ENCODE measurements at places on chromosomes 6 and 20.

- DNase-seq = no peak
Measured at GRCh38 chr6:167579806-167580618, 246.7 kb upstream of the AFDN start.

- no peak for DNase-seq
Measured at GRCh38 chr6:41972826-41973225, 31.2 kb upstream of the CCND3 start.

DNA sequence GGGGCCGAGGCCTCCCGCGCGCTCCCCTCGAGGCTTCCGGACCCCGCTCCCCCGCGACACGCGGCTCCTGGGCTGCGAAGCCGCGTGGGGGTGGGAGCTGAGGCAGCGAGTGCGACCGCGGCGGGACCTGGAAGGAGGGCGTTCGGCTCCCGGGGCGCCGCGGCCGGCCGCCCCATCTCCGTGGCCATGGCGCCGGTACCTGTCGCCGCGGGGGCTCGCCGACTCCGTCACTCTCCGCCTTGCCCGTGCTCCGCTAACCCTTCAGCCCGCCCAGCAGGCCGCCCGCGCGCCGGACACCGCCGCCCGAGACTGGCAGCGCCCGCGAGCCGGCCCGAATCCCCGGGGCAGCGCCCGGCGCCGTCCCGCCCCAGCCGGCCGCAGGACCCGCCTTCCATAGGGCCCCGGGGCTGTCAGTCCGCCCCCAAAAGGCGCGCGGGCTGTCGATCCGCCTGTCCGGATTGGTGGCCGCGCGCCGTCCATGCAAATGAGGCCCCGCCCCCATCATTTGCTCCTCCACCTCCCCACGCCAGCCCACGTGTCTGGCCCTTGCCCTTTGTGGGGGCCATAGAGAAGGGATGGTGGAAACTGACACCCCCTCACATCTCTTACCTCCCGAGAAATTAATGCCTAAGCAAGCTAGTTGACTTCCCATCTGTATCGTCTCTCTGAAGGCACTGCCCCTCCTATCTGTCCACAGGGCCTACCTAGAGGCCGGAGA lies at the start of gene FKBP5:
TSS of gene FKBP5 (minus strand) at position 311 of the 718 bp plus-strand sequence. CDS start 46,091 bp downstream, outside the sequence.
- DNase-seq = peak; percentile 92

DNA sequence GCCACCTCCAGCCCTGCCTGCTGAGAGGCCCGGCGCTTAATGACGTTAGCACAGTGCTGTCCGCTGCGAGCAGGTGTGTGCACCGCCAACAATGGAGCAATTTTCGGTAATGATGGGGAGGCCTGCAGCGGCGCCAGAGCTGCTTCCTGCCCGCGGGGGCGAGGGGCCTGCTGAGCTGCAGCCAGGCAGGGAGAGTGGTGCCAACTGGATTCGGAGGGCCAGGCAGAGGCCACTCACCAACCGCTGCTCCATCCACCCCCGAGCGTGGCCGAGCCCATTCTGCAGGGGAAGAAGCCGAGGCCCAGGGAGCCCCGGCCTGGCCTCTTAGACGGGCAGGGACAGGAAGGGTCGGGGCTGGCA lies 9.6 kb downstream of the HRH3 start:
- peak; percentile 77 for DNase-seq

- no peak for DNase-seq
Measured at GRCh38 chr6:168374051-168374502, 54.5 kb upstream of the DACT2 start.

- DNase-seq = no peak
Measured at GRCh38 chr6:16412171-16412570, 173.8 kb downstream of the GMPR start.

DNA sequence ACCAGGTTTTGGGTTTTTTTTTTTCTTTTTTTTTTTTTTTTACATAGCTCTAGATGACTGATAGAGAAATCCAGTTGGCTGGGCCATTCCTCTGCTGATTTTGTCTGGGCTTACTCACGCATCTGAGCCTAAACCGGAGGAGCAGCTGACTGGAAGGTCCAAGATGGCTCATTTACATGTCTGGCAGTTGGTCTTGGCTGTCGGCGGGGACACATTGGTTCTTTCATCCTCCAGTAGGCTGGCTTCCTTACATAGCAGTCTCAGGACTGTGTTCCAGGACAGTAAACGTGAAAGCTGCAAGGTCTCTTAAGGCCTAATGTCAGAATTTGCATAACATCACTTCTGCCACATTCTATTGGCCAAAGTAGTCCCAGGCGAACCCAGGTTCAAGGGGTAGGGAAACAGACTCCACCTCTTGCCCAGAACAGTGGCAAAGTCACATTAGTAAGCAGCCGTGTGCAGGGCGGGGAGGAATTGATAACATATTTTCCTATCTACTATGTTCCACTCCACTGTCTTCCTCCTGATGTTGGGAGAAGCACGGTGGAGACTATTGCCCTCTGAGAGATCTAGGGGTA lies 87.0 kb downstream of the CDH22 start:
- DNase-seq = peak; percentile 60

DNA sequence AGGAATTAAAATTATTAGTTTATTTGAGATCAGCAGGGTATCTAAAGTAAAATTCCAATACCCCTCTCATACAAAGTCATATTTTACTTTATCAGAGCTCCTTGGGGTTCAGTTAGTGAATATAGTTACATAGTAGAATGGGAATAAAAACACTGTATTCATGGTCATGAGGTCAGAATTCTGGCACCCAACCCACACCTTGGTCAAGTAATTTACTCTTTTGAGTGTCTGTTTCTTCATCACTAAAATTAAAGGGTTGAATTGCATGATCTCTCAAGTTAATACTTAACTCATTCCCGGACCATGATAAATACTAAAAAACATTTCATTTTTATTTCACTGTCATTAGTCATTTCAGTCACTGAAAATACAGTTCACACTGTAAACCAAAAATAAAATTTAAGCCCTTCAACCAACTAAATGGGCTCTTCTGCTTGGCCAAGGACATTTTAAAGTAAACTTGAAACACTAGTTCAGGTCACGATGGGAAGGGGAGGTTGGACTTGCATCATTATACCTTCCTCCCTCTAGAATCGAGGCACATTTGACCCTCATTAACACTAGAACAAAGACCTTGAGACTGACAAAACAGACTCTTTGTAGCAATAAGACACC lies 21.1 kb upstream of the HLA-DRB1 start:
- DNase-seq = no peak

DNA sequence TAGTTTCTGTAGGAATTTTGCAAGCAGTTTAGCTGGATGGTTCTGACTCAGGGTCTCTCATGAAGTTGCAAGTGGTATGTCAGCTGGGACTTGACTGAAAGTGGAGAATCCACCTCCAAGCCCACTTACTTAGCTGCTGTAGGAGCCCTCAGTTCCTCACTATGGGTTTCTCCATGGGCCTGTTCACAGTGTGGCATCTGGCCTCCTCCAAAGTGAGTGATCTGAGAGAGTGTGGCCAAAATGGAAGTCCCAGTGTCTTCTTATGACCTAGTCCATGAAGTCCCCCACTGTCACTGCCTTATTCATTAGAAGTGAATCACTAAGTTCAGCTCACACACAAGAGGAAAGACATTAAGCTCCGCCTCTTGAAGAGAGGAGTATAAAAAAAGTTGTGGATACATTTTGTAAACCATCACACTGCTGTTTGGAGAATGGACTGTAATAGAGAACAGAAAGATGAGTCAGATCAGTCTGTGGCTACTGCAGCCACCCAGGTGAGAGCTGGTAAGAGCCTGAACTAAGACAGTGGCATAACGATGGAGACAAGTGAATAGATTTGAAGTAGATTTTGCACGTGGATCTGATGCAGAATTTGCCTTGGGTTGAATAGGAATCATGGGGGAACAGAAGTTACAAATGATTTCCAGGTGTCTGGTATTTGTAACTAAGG lies 4.9 kb upstream of the NELFCD start:
- no peak for DNase-seq

- DNase-seq = no peak
Measured at GRCh38 chr6:152745509-152746171, 5.0 kb upstream of the VIP start.

- DNase-seq = no peak
Measured at GRCh38 chr20:62662422-62662821, 20.1 kb downstream of the SLCO4A1 start.

Measured in SK-N-DZ (cell line).